ENCODE measurements at places on chromosomes 5 and 9.

DNA sequence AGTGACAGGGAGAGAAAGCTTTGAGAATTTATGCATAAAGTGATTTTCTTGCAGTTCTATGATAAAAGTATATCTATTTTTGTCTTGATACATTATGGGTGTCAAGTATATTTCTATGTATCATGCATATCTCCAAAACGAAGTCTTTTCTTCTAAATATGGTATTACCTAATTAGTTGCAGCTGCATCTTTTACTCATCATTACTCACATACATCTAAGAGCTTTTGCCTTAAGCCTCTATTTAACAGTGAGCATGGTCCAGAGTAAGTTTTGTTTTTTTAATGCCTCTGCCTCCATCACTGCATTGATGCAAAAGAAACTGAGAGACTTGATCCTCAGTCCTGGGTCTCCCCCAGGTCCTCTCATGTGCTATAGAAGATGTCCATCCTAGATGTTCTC lies 40.0 kb upstream of the SMC5 start:
- peak; percentile 43 for DNase-seq

- no peak for DNase-seq
Measured at GRCh38 chr9:131968632-131969031, 111.0 kb downstream of the MED27 start.

GRCh38 chr5:76337953-76338451 lies 65.1 kb upstream of the IQGAP2 start:
- no peak for DNase-seq

DNA sequence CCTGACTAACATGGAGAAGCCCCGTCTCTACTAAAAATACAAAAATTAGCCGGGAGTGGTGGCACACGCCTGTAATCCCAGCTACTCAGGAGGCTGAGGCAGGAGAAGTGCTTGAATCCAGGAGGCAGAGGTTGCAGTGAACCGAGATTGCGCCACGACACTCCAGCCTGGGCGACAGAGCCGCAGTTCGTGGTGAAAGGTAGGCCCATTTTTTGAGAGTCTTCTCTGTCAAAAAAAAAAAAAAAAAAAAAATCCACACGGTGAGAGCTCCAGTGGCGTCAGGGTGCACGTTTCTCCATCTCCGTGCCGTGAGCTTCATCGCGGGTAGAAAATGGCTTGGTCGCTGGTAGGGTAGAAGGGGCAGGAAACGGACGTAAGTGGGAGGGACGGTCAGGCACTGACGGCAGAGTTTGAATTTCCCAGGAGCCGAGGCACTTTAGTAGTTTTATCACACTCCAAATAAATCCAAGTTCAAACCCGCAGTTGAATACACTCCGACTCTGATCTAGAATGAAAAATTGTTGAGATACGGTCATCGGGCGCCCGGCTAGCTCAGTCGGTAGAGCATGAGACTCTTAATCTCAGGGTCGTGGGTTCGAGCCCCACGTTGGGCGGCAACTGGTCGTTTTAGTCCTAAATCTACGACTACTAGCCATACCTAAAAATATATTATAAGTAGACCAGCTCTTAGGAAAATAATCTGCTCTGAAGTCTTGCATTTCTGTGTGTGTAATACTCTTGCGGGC lies 2.4 kb upstream of the TRIM7 start:
- peak; percentile 79 for DNase-seq

DNA sequence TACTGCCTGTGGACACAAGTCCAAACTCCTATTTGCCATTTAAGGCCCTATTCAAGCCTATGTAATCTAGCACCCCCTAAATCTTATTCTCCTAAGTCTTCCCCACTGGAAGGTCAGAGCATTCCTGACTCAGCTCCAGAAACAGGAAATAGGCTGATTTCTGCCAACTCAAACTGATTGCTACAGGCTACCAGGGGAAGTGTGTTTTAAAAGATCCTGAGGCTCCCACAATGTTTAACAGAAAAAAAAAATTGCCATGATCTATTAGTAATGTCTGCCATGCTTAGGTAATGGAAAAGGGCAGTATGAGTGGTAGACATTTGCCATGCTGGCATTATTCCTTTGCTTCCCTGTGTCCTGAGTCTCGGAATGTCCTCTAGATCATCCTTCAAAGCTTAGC lies 65.8 kb upstream of the BRINP1 start:
- peak; percentile 25 for DNase-seq

- no peak for DNase-seq
Measured at GRCh38 chr5:168747987-168748777, 169.0 kb upstream of the PANK3 start.

- no peak for DNase-seq
Measured at GRCh38 chr9:130289711-130290241, 24.2 kb downstream of the HMCN2 start.

GRCh38 chr5:181233801-181234454 lies 9.8 kb downstream of the RACK1 start:
- no peak for DNase-seq

- no peak for DNase-seq
Measured at GRCh38 chr9:87441251-87441650, 56.4 kb upstream of the DAPK1 start.

DNA sequence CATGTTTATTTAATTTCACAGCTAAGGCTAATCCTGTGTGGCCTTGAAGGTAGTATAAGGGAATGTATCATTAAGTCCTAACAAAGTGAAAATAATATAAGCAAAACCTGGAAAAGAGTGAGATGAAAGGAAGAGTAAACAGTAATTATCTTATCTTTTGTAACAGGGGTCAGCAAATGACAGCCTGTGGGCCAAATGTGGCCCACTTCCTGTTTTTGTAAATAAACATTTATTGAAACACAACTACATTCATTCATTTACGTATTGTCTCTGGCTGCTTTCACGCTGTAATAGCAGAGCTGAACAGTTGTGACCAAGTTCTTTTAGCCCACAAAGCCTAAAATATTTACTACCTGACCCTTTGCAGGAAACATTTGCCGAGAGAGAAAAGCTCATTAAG lies 78.4 kb upstream of the HTR4 start:
- DNase-seq: no peak

- no peak for DNase-seq
Measured at GRCh38 chr9:124477648-124478285, 27.5 kb downstream of the ADGRD2 start.

GRCh38 chr9:94948567-94949235 lies 222.2 kb downstream of the AOPEP start:
- DNase-seq: no peak

DNA sequence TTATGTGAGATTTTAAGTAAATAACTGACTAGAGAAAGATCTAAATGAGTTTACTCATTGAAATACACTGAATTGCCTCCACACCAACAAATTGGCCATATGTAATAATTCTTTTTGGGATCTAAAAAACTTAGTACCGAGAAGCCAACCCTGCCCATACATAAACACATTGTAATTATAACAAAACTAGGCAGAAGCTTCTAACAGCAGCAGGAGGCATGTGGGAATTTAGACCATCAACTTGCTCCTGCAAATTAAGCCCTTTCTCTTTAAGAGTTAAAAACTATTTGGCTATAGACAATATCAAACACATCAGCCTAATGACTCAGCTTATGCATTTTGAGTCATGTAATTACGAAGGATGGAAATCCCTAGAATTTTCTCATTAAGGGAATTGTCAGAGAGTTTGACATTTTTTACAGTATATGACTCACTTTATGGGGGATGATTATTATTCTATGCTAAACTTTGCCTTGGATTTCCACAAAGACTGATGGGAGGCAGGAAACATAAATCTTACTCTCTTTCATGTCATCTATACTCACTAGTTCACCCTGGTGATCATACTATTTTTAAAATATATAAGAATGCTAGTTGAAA lies 1.0 kb downstream of the IL7R start:
- DNase-seq: peak; percentile 84

DNA sequence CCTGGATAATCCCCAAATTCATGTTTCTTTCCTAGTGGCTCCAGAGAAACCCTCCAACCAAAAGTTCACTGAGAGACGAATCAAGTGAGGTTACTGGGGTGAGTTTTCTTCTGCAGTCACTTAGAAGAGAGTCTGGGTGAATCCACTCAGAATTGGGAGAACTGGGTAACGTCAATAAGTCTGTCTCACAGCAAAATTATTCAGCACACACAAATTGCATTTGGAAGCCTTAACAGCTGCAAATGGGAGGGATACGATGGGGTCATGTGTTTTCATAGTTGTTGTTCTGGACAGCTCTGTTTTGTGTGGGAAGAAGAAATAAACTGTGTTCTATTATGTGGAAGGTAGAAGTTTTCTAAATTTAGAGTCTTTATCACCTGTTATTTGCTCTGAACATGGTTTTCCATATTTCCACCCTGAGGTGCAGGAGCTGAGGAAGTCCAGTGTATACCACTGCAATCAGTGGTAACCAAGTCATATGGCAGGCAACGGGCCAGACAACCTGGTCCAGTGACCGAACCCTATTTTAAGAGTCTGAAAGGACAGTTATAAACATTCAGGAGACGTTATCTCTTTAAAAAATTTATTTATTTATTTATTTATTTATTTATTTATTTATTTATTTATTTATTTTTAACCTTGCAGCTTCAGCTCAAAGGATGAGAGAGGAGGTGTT lies 21.9 kb downstream of the MARCHF3 start:
- DNase-seq: no peak

DNA sequence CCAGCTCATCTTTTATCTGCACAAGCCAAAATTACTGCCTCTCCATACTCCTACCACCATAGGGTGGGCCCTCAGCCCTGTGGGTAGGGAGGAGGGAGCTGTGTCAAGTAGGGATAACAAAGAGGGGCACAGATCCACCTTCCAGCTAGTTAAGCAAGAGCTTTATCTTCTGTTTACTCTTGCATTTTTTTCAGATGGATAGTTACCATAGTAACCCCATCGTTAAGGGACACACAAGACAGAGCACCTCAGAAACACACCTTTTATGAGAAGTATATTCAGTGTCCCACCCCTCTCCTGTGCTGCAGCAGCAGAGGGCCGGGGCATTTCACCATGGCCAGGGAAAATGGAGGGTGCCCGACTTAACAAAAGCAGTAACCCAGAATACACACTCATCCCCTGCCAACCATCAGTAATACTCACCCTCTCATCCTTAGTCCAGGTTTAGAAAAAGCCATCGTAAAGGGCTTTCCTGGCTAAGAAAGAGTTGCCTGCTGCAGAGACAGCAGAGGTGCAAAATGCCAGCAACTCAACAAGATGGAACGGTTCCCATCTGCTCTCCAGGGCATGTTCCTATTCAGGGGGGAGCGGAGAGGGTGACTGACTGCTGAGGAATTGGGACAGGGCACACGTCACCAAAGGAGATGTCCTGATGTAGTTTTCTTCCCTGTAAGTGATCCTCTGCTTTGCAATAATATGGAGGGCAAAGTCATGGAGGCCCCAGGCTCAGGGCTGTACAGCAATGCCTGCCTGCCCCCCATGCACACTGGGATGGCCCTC lies 25.1 kb downstream of the MACROH2A1 start:
- DNase-seq: no peak

DNA sequence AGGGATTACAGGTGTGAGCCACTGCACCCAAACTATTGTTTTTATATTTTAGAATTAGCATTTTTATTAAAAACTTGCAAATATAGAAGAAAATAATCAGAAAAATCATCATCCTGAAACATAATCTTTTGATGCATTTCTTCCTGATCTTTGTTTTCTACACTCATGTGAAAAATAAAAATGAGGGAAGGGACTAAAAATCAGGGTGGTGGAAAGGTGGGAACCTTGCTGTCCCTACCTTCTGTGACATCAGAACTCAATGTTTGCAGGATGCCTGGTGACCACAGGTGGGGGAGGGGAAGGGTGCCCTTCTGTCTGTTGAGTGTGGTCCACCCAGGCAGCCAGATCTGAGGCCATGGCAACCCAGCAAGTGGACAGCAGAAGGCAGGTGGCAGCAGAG lies at the start of gene SMIM23:
Gene SMIM23, plus strand, starts transcription at position 301 of the 400 bp plus-strand sequence. Its CDS starts 55 bp downstream, at position 356.
- no peak for DNase-seq

DNA sequence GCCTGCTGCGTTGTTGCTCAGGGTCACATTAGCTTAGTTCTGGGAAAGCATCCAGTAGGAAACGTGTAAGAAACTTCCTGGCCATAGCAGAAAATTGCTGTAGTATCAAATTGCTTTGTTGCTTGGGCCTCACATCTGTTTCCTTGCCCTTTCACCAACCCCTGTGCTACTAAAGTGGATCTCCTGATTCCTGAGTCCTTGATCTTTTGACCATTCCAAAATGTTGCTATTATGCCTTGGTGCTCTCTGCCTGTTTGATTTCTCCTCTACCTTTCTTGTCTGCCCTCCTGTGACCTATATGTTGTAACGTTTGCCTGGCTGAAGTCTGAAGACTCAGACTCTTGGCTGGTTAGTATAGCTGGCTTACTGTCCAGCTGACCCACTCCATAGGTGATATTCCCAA lies 350.5 kb downstream of the ADGRV1 start:
- DNase-seq: peak; percentile 40

DNA sequence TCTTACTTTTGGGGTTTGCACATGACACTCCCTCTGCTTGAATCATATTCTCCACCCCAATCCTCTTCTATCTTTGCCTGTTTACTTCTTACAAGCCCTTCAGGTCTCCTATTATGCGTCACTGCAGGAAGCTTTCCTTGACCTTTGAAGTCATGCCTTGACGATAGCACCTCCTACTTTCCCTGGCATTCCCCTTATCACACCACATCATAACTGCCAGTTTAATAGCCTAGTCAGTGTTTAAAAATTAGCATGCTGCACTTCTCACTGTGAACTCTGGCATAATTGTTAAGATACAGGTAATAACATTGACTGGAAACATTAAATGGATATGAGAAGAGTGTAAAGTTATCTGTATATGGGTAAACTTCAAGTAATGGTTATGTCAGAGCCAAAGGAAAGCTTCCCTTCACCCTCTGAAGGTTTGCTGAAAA lies 37.1 kb upstream of the CEP120 start:
- DNase-seq: no peak

GRCh38 chr9:93154293-93154903 lies 20.3 kb upstream of the NINJ1 start:
- no peak for DNase-seq

DNA sequence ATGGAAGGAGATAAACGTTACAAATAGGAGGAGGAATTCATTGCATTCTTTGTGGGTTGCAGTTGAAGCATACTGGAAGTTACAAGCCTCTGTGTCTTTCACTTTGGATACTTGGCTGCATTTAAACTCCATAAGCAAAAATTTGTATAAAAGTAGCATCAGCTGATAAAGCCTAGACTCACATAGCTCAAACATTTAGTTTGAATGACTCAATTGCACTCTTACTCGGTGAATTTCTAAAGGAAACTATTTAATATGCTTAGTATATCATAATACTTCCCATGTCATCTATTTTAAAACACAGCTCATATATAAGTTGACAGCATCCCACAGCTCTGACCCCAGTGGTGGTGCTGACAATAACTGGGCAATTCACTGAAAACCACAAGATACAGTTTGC lies 596.6 kb upstream of the ZNF608 start:
- DNase-seq: no peak

DNA sequence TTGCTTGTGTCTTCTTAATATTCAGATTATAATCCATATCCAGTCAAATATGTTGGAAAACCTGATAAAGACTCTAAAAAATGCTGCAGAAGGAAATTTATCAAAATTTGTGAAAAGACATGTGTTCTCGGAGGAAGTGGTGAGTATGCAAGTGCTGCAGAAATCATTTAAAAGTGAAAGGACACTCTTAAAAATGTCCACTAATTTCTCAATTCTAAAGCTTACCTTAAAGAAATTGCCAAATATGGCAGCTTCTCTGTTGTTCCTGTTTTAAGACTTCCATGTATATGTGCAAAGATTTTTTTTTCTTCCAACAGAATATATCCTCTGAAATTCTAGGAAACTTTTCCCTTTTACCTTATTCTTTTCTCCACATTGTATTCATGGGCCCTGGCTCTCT lies 32.4 kb downstream of the PTCD2 start:
- no peak for DNase-seq
